H1 (cell line): ENCODE measurements at places on chromosomes 4 and X.

- no peak for DNase-seq
Measured at GRCh38 chr4:39518484-39518883, 8.8 kb downstream of the UGDH start.

- DNase-seq, result no peak
Measured at GRCh38 chrX:140501940-140502468, 2.9 kb downstream of the SOX3 start.

GRCh38 chr4:34280131-34280530 lies 1964.2 kb downstream of the ARAP2 start:
- DNase-seq, result no peak

DNA sequence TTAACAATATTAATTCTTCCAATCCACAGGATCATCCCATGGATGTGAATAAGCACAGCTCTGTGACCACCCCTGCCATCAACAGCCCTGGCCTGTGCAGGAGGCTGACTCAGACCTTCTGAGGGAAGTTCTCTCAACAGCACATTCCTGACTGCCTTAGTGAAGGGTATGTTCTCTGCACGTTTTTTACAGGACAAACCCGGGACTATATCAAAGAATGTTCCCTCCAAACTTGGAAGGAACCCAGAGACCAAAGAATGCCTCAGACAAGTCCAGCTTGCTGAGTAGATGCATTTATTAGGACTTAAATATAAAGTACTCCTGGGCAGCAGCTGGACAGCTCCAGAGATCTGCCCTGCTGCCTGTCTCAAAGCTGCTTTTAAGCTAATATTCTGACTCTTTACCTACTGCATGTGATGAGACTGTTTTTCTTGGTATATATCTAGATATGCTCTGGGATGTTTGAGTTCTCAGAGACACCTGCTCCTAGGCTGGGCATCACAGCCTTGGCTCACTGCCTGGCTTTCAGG lies 1127.8 kb upstream of the PRKX start:
- DNase-seq, result no peak

GRCh38 chr4:73844345-73844744 lies 7.9 kb downstream of the CXCL6 start:
- no peak for DNase-seq

DNA sequence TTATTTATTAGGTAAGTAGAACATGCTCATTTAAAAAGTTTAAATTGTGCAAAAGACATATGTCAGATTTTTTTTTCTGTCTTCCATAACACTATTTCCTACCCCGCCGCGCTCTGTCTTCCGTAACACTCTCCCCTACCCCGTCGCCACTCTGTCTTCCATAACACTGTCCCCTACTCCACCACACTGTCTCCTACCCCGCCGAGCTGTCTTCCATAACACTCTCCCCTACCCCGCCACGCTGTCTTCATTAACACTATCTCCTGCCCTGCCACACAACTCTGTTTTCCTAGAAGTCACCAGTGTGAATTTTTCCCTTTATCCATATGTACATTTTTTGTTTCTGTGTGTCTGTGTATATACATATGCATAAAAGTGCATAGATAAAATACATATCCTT lies 4.4 kb downstream of the MSMO1 start:
- DNase-seq, result no peak

DNA sequence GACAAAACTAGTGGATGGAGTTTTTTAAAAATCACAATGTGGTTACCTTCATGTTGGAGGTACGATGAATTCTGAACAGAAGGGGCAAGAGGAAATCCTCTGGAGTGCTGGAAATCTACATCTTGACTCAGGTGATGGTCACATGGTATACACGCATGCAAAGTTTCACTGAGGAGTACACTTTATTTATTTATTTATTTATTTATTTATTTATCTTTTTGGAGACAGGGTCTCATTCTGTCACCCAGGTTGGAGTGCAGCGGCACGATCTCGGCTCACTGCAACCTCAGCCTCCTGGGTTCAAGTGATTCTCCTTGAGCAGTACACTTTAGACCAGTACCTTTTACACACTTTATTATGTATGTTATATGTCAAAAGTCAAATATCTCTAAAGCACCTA lies 645.7 kb upstream of the DIPK2B start:
- DNase-seq, result no peak

- no peak for DNase-seq
Measured at GRCh38 chr4:66045913-66046312, 375.6 kb upstream of the EPHA5 start.

DNA sequence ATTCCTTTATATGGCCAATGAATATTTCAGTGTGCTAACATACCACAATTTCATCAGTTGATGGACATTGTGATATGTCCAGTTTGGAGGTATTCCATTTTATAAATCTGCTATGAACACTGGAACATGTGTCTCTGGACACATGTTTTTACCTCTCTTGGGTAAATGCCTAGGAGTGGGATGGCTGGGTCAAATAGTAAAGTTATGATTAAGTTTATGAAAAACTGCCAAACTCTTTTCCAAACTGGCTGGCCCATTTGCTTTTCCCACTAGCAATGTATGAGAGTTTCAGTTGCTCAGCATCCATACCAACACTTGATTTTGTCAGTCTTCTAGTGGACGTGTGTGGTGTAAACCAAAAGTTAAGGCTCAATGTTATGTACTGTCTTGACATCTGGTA lies 40.5 kb downstream of the CEP44 start:
- no peak for DNase-seq

GRCh38 chr4:122383341-122383740 lies 4.5 kb downstream of the ADAD1 start:
- DNase-seq, result no peak

DNA sequence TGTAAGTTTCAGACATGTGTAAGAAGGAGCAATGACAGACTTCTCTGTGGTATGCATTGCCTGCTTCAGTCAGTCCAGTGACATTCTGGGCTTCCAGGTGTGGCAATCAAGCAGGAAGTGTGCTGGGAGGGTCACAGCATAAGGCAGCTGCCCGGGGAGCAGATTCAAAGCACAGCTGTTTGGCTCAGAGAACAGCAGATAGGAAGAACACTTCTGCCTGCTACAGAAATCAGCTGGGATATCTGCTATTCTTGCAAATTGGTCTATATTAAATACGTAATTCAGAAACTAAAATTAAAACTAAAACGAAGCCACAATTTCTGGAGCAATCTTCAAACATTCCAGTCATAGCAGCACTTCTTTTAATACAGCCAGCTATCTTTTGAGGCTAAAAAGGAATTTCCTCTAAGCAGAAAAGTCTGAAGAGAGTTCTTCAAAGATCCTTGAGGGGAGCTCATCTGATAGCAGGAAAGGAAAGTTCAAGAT lies 47.5 kb upstream of the GALNT7 start:
- no peak for DNase-seq

DNA sequence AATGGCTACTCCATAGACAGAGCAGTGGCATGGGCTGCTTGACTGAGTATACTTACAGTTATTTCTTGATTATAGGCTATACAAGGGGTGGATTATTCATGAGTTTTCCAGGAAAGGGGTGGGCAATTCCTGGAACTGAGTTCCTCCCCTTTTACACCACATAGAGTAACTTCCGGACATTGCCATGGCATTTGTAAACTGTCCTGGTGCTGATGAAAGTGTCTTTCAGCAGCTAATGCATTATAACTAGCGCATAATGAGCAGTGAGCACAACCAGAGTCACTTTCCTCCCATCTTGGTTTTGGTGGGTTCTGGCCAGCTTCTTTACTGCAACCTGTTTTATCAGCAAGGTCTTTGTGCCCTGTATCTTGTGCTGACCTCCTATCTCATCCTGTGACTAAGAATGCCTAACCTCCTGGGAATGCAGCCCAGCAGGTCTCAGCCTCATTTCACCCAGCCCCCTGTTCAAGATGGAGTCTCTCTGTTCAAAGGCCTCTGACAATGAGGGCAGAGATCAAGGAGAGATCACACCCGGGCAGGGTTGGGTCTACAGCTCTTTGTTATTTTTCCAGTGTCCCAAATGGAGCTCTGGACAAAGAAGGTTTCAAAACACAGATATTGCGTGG lies 468.4 kb upstream of the PRKX start:
- peak; percentile 7 for DNase-seq

GRCh38 chr4:176805155-176805554 lies 12.4 kb upstream of the VEGFC start:
- DNase-seq, result no peak

DNA sequence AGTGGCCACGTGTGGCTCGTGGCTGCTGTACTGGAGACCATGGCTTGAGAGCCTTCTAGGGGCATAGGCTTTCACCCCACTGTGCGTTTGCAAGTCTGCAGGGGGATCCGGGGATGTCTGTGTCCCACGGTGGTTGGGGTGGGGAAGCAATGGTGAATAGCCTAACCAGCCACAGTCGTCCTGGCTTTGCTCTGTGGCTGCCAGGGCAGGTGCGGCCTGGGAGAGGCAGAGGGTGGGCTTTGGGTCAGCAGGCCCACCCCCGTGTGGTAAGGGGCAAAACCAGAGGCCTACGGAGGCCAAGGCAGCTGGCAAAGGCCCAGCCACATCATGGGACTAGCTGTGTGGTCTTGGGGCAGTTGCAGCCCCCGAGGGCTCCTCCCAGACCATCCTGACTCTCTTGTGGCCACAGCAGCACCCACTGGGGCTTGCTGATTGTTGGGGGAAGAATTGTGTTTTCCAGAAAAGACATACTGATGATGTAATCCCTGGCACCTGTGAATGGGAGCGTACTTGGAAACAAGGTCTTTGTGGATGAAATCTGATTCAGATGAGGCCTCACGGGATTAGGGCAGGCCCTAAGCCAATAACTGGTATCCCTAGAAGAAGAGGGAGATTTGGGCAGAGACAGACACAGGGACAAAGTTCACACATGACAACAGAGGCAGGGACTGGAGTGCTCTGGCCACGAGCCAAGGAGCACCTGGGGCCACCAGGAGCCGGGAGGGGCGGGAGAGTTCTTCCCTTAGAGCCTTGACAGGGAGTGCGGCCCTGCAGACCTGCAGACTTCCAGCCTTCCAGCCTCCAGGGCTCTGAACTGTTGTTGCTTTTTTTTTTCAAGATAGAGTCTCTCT lies 2.9 kb downstream of the CPZ start:
- DNase-seq, result no peak

DNA sequence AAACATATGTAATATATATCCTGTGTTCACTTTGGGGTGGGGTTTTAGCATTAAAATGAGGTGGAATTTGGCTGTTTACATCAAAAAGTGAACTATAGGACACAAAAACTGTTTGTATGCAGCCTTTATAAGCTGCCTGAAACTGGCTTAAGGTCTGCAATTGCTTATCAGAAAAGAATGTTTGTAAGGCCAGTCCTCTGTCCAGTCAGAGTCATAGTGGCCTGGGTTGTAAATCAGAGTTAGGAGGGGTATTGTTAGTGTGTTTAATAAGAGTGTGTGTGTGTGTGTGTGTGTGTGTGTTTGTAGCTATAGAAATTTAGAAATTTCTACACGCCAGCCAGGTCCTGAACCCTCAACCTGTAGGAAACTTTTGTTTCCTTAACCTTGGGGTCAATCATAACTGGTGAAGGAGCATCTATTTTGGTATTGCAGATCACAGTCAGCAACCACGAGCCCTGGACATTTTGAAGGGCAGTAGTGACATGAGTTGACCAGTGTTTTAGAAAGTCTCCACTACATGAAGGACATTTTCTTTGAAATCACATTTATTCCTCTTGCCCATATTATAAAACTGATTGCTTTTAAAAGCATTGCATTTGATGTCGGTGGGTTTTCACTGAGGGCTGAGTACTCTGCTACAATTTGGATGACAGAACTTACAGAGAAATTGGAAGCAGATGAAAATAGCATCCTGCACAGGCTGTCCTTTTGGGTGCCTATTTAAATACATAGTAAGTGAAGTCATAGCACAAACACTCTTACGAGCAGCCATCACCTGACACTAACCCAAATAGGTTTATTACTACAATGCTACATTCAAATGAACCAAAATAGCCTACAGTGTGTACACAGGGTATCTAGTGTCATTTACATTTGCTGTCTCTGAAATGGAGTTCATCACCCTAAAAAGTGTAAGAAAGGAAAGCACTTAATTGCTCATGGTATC lies 11.2 kb upstream of the TMEM154 start:
- DNase-seq, result no peak

DNA sequence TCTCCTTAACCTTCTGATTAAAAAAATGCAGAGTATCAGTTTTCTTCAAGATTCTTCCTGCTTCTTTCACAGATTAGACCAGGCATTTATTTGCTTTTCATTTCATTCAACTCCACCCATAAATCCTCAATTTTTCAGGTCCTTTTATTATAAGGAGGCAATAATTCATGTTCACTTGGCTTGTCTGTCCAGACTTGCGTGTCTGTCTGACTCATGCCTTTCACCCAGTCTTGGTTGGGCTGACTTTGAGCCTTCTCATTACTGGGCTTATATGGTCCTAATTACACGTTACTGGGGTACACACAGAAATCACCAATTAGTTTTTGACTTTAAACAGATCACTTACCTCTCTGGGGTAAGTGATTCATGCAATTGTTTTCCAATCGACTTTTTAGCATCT lies 48.8 kb upstream of the GALNT7 start:
- DNase-seq, result no peak

GRCh38 chrX:17554914-17555313 lies 179.9 kb downstream of the NHS start:
- DNase-seq, result no peak

DNA sequence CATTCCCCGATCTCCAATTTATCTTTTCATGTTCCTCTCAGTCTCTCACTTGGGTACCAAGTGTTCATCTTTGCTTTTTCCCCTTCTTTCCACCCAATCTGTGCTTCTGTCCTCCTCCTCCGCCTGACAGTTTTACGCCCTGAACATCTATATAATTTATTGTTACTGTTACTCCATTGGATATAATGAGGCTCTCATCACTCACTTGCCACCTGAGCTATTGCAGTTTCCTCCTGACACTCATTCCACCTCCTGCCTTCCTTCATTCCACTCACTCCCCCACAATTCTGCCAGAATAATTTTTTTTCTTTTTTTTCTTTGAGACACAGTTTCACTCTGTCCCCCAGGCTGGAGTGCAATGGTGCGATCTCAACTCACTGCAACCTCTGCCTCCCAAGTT lies 77.6 kb upstream of the SORBS2 start:
- DNase-seq, result no peak

DNA sequence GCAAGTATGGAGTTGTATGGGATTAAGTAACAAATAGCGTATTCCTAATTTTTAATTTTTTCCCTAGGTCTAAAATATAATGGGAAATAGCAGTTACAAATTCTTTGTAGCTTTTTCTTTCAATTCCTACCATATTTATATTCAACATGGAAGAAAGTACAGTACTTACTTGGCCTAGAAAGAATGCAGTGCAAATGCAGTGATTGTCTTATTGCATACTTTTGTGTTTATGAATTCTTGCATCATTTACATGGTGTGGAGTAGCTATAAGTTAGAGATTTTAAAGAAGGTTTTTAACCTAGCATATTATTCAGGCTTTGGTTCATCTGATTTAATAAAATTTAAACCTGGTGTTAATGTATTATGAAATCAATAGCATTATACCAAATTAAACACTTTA lies 263.3 kb downstream of the BMPR1B start:
- DNase-seq, result no peak

DNA sequence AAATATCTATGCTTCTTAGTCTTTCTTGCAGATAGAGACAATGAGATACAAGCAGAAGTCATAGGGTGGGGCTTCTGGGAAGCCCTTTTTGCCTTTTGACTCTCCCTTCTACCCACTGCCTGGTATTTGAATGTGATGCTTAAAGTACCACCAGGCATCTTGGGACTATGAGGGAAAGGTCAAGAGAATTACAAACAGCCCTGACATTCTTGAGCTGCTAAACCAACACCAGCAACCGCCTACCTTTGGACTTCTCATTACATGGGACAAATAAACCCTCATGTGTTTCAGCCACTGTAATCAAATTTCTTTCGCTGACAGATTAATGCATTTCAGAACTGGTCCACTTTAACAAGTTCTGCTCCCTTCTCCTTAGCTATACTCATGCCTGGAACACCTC lies 112.8 kb downstream of the LUZP4 start:
- no peak for DNase-seq

GRCh38 chrX:46912098-46912602 lies at the start of gene JADE3:
TSS of gene JADE3 (plus strand) at chrX:46912421. CDS start at chrX:46984895, 72,474 bp downstream.
- peak; percentile 9 for DNase-seq
